Kidney epithelial cell (primary cell): ENCODE measurements at places on chromosomes 6 and 20. TPM values are rescaled to one million over a fixed set of nuclear protein-coding genes. Genes with fewer than 3 reads are reported as not detected.

- DNase-seq: no peak
Measured at GRCh38 chr6:143677891-143678791, at the start of gene PHACTR2. Gene PHACTR2, plus strand, starts transcription at chr6:143677965. Its CDS starts 199 bp downstream, at chr6:143678164.

- DNase-seq: no peak
Measured at GRCh38 chr6:42259286-42259685, 41.6 kb upstream of the MRPS10 start.

DNA sequence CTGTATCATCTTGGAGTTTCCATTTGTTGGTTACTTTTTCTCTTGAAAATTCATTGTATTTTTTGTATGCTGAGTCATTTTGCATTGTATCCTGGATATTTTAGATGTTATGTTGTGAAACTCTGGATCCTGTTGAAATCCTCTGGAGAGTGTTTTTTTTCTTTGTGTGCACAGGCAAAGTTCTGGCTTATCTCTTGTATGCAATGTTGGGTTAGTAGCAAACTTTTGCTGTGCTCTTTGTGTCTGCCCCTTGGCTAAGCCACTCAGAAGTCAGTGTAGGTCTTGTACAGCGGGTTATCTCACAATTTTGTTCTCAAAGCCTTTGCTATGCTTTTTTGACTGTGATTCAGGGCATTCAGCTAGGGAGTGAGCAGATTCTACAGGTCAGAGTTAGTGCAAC lies 29.1 kb upstream of the LMBRD1 start:
- DNase-seq: no peak

DNA sequence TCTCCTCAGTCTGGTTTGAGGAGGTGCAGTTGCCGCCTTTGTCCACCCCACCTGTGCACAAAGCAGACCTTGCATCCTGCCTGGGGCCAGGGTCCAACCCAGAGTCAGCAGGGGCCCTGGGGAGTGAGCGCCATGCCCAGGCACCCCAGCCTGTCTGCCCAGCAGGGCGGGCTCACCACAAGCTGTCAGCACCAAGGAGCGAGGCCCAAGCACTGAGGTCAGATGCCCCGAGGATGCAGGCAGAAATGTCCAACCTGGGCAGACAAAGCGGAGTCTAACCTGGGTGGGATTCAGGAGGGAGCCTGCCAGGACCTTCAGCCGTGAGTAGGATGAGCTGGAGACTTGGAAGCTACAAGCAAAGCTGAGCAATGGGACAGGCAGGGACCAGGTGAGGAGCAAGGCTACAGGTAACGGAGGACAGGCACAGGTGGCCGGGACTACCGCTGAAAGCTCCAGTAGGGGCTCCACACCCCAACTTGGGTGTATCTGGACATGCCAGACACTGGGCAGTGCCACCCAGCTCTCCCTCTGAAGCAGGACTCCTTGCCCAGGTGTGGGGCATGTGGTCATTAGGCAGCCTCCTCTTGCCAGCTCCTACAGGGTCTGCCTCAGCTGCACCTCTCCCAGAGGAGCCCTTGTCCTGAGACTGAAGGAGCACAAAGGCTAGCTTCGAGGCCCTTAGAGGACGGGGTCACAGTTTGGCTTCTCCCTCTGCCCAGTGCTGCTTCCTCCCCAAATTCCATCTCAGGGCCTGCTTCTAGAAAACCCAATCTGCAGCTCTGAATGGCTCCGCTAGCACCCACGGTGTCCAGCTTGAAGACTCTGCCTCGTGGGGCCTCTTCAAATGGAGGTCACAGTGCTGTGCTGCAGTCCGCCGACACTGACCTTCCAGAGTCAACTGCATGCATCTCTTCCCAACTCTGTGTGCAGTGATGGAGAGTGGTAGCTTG lies 210.6 kb upstream of the CDYL start:
- no peak for DNase-seq

- DNase-seq: no peak
Measured at GRCh38 chr6:160667639-160668481, 3.8 kb upstream of the LPA start.

GRCh38 chr6:32075781-32076180 lies 33.4 kb downstream of the TNXB start:
- DNase-seq: no peak

- no peak for DNase-seq
Measured at GRCh38 chr20:61347443-61347842, 95.4 kb downstream of the CDH4 start.

- DNase-seq: no peak
Measured at GRCh38 chr6:32937230-32937633, 3.6 kb downstream of the HLA-DMB start.

The DLL1 gene
- total RNA-seq: 3.8 and 4.2 TPM in 2 replicates

DNA sequence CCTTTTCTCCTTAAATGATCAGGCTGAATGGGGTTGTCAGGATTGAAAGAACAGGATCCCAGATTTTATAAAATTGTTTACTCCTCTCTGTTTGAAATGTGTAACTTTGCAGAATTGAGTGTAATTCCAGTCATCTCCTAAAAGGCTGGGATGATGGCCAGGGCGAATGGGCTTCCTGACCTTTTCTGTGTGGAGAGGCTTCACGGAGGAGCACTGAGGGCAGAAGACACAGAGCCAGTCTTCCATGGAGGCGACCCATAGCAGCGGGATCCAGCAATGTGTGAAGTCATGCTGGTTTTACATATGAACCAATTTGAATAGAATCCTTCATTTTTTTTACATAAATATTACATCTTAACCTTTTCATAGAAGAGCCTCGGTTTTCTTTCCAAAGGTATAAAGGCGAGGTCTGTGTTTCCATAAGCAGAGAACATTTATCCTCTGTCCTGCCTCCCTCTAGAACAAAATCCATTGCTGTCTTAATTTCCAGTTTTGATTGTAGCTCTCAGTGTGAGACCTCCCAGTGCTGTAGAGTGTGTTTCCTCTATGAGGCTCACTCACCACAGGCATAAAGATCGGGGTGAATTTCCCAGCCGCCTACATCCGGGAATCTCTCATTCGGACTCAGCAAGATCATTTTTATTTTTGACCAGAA lies 369.7 kb upstream of the FLRT3 start:
- no peak for DNase-seq

The LIME1 gene
- 9.4 and 14.0 TPM in 2 replicates for total RNA-seq

DNA sequence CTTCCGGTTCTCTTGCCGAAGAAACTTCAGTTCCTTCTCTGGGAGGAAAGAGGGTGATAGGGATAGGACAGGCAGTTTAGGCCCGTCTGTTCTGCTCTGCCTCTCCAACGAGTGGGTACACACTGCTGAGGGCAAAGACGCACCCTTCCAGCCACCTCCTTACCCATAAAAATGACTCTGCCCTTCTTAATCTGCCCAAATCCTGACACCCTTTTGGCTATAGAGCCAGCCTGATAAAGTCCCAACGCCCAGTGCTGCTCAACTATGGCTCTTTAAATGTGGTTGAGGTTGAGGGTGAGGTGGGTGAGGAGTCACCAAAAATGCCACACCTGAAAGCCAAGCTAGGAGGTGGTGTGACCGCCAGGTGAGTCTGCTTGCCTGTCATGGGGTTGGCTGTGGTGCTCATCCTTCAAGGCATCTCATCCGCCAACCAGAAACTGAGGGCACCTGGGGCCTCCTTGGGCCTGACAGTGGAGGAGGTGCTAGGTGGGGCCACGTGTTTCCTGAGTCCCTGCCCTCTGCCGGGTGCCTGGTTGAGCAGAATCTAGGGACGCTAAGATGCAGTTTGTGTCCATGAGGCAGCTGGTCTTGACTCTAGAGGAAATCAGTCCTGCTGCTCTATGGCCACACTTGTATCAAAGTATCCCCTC lies 16.3 kb downstream of the CCDC167 start:
- DNase-seq: no peak

- DNase-seq: peak; percentile 29
Measured at GRCh38 chr6:45044510-45045252, 283.4 kb upstream of the RUNX2 start.

DNA sequence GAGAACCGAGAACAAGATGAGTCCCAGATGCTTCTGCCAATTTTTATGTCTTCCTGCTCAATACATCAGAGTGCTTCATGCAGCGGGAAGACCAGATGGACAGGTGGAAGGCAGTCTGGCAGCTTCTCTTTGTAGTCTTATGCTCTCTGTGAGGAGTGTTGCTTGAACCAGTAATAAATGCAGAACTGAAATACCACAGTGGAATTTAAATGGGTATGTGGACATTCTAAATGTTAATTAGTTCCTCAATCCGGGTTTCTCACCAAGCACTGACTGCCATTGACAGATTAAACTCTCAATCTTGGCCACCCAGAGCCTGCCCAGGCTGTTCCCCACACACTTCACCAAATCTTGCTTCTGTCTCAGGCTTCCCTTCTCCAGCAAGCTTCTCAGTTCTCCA lies 695.5 kb upstream of the CHD6 start:
- no peak for DNase-seq

DNA sequence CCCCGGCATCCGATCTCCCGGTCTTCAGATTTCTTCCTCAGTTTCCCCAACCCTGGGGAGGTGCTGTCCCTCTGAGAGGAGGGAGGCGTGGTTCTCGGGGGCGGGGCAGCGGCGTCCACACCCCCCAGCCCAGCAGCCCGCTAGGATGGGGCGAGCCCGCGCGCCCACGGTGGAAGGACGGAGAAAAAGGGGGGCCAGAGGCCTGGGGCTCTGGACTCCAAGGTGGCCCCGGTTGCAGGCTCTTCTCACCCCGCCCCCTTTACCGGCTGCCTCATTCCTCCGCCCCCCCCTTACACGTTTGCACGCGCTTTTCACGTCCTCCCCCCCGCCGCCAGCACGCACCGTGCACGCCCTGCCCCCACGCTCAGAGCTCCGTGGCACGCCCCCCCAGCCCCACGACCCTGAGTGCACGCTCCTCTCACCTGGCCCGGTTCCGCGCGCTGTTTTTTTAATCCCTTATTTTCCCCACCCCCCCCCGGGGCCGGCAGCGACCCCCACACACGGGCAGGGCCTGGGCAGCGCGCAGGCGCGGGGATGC lies 402 bp downstream of the ZBTB12 start:
- no peak for DNase-seq

The TMC2 gene
- total RNA-seq: not detected in 2 replicates

DNA sequence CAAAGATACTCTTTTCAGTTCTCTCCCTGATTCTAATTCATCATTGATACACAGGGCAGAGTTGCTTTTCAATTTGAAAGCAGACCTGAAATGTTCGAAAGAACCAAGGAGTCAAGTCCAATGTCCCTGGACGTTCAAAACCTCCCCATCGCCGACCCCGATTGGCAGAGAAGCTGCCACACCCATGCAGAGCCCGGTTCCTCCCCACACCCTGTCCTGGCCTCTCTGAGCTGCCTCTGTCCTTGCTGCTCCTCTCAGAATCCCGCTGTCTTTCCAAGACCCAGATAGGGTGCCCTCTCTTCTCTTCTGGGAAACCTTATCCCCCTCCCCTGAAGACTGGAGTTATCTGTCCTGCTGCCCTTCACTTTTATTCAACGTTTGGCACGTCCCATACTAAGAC lies 52.3 kb upstream of the CITED2 start:
- DNase-seq: no peak

GRCh38 chr6:66628917-66629316 lies 921.9 kb upstream of the EYS start:
- no peak for DNase-seq

The PARD6B gene
- 23.7 and 24.0 TPM in 2 replicates for total RNA-seq
